Activated CD8-positive, alpha-beta memory T cell treated with anti-CD3 and anti-CD28 coated beads for 1 hour (primary cell): ENCODE measurements at places on chromosomes 6 and 20.

DNA sequence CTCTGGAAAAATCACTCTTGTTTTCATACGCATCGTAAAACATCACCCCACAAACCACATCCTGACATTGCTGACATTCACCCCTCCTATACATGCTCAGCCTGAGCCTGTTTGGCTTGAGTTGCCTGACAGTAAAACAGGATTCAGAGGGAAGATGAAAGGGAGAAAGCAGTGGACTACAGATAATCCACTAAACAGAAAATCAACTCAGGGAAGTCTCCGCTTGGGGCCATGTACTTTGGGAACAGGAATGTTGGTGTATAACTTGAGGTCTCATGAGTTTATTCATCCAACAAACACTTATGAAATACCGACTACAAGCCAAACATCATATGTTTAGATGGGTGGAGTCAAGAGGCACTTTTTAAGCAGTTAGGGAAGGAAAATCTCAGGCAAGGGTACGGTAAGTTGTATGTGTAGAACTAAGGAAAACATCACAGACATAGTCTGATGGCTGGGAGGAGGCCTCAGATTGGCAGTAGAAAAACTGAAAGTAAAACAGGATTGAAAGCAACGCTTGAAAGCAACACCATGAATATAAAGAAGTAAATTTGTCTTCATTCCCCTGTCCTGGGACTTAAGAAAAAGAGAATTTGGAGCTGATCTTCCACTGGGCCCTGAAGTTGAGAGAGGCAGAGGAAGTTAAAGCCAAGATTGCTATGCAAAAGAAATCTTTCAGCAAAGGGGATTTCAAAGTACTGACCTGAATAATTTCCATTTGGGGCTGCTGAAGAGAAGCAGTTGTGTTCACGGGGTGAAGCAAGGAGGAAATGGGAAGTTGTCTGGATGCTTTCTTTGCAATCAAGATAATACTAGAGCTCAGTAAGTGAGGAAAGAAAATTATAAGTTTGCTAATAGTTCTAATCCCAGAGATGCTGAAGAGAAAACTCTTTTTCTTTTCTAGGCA is 28.8 kb downstream of the PDE7B start:
- DNase-seq: peak; percentile 11

DNA sequence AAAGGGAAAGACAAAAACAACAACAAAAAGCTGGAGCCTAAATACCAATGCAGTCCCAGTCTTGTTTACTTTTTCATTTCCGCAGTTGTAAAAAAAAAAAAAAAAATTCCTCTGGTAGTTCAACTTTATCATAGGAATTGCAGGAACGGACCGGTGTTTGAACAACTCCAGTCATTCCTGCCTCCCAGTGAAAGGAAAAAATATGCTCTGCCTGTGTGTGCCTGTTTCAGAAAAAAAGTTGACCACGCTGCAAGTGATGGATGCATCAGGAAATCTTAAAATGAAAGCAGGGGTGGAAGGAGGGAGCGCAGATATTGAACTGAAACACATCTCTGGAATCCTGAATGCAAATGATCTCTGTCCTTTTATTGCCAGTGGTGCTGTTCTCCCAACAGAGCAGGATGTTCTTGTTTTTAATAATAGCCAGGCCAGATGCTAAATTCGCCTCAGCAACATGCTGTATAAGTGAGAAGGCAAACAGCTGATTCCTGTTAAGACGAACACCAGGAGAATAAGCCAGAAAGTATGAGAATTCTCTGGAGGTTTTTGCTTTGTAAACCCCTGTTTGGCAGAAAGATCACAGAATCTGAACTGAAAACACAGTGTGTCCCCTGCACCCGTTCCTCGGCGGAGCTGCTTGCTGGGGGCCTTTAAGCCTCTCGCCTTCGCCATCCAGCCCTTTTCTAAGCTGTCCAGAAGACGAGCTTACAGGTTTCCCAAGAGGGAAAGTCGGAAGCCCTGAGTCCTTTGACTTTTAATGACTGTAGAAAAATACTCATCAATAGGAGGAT is 178.4 kb upstream of the SUPT3H start:
- no peak for DNase-seq

DNA sequence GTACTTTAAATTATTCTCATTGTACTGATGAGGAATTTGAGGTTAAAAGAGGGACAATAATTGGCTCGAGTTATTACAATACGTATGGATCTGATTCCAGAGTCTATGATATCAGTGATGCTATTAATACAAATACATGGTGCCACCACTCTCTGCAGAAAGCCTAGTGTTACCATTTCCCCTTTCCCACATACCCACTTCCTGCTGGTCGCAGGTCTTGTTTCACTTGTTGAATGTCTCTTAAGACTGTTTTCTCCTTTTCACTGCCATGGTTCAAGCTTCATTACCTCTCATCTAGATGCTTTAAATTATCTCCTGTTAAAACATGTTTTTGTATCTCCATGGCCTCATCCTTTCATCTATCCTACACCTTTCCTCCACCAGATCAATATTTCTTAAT is 62.0 kb downstream of the FHL5 start:
- DNase-seq: no peak

DNA sequence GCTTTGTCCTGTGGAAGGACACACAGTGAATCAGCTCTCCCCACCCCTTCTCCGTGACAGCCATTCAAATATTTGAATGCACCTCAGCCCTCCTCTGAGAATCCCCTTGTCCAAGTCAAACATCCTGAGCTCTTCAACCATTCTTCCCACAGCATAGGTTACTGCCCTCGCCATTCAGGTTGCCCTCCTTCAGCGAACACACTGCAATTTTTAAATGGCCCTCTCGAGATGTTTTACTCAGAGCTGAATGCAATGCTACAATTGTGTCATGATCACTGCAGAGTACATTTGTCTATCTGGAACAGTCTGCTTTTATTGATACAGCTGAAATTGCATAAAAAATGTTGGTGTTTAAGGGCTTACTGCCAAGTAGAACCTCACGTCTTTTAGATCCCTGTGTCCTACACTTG is 48.9 kb downstream of the SLC2A12 start:
- no peak for DNase-seq
